ENCODE measurements at places on chromosomes 11 and 22. TPM values are rescaled to one million over a fixed set of nuclear protein-coding genes. Genes with fewer than 3 reads are reported as not detected.

PANX3 gene
- total RNA-seq = not detected

ACTN3 gene
- not detected for total RNA-seq

POTEH gene
- total RNA-seq = not detected

CHRDL2 gene
- total RNA-seq = not detected

PDGFD gene
- 0.15 TPM for total RNA-seq

NUDT8 gene
- 11.7 TPM for total RNA-seq

GPHA2 gene
- not detected for total RNA-seq

Measured in hair follicular keratinocyte (primary cell).